Kidney tubule cell (primary cell): ENCODE measurements at places on chromosomes 2 and 18.

- no peak for DNase-seq
Measured at GRCh38 chr2:202022755-202023154, 10.9 kb upstream of the FZD7 start.

- no peak for DNase-seq
Measured at GRCh38 chr2:233882353-233882752, 14.2 kb upstream of the MSL3B start.

- DNase-seq: no peak
Measured at GRCh38 chr2:216320852-216321251, 51.4 kb downstream of the MARCHF4 start.

- no peak for DNase-seq
Measured at GRCh38 chr2:224764565-224765236, 48.5 kb upstream of the CCDC195 start.

- DNase-seq: peak; percentile 66
Measured at GRCh38 chr2:134436706-134437105, 182.8 kb downstream of the MGAT5 start.

- DNase-seq: peak; percentile 54
Measured at GRCh38 chr18:78984941-78985784, 5.5 kb downstream of the SALL3 start.

DNA sequence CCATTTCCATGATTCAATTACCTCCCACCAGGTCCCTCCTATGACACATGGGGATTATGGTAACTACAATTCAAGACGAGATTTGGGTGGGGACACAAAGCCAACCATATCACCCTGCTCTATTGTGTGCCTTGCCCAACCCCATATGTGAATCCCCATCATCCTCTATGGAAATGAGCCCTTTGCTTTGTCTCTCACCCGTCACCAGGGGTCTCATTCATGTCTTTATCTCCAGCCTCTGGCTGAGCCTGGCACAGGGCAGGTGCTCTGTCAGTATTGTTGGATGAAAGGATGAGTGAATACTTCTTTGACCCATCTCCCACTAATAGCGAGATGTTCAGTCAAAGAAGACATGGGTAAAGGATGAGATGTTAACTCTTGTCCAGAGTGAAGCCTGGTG lies 116.6 kb upstream of the LGALSL start:
- DNase-seq: no peak
